ENCODE measurements at places on chromosomes 1 and 21.

- no peak for DNase-seq
Measured at GRCh38 chr1:64956010-64956640, 10.2 kb downstream of the JAK1 start.

GRCh38 chr1:236052232-236052993 is 12.5 kb downstream of the NID1 start:
- DNase-seq = no peak

DNA sequence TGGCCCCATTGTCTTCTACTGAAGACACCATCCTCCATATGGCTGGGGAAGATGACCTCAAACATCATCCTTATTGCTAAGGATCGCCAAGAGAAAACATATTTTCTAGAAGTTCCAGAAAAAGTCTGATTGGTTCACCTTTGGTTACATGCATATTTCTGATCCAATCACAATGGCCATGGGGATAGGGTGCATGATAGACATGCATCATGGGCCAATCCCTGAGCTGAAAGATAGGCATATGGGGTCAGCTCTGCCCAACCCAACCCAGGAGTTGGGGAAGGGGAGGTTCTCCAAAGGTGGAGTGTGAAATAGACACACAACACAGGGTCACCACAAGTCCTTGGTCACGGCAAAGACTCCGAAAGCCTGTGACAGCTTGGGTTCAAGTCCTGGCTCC is 276.3 kb upstream of the TMEM51 start:
- DNase-seq = no peak

DNA sequence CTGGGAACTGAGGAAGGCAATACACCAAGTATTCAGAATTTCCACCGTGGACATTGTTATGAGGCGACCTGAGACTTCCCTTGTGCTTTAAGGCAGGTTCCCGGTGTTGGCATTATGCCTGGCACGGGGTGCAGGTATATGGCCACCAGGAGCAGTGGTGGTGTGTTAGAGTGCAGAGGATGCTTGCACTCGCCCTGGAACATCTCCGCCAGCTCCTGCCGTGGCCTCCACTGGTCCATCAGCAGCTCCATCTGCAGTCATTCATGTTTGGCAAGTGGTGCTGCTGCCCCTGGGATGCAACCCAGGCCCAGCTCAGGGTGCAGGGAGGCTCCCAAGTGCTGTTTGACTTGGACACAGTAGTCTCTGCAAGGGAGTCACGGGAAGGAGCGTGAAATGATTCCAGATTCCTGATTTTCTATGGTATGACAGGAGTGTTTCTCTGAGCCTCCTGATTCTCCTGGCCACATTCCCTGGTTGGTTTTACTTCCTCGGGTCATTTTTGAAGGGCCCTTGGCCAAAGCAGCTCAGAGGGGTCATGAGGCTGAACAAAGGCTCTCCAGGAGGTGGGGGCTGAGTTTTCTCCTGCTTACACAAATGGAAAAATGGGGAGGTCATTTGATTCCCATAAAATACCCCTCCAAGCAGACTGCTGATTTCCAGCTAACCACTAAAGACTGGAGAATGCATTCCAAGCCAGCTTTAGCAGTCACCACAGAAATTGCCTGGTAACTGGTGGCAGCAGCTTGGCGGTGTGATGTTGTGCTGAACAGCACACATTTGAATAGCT is 60.4 kb upstream of the PSEN2 start:
- peak; percentile 16 for DNase-seq

DNA sequence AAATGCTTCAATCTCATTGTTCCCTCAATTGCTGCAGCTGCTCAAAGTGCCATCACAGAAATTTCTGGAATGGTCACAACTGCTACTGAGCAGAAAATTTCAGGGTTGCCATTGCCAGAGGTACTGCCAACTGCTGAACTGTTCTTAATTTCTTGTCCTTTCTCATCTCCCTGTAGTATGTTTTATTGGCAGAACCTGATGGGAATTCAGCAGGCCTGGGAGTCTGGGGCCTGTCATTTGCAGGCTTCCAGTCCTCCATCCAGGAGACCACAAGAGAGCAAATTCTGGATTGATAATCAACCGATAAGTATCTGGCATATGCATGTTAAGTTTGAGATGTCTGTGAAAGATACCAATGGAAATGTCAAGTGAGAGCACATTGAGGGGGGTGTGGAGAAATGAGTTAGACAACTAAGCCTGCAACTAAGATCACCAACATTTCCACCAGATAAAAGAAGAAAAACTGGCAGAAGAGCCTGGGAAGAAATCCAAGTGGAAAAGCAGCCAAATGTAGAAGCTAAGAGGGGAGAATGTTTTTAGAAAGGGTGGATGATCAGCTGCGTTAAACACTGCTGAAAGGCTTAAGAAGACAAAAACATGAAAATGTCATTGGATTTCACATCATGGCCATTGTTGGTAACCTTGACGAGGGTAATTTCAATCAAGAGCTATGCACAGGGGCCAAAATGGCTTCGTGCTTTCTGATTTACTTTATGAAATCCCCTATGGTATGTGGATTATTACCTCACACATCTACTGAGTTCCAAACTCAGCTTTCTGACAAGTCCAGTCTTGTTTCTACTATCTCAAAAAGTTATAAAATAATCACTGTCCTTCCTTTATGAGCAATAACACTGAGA is 648.1 kb downstream of the PLPP3 start:
- DNase-seq = no peak

GRCh38 chr1:23589585-23589986 is 30.3 kb upstream of the ID3 start:
- DNase-seq = no peak

Measured in epithelial cell of proximal tubule (primary cell).